ENCODE measurements at places on chromosomes 7 and 10. TPM values are rescaled to one million over a fixed set of nuclear protein-coding genes. Genes with fewer than 3 reads are reported as not detected.
A peak's percentile ranks its signal among the peaks of the same experiment; 100 is the strongest.

- no peak overlapping the region for H3K27ac ChIP-seq
- H3K36me3 ChIP-seq = no peaks in the 10 kb centered on the region
- peaks cover 24% of the 10 kb centered on the region for H3K27me3 ChIP-seq
Observed at GRCh38 chr10:5510281-5511072, 11.1 kb upstream of the CALML5 start.

The PILRA gene
- 0.53 TPM for polyA plus RNA-seq

- no peak overlapping the region for H3K27ac ChIP-seq
- H3K27me3 ChIP-seq = no peaks in the 10 kb centered on the region
- no peaks in the 10 kb centered on the region for H3K4me1 ChIP-seq
- no peak for DNase-seq
- no peaks in the 10 kb centered on the region for H3K36me3 ChIP-seq
- no peak overlapping the region for H3K4me3 ChIP-seq
Observed at GRCh38 chr10:131817866-131818509, 82.8 kb upstream of the PPP2R2D start.

- DNase-seq = no peak
- H3K27me3 ChIP-seq = no peaks in the 10 kb centered on the region
- H3K27ac ChIP-seq = no peak overlapping the region
Observed at GRCh38 chr7:79211724-79212123, 241.7 kb downstream of the MAGI2 start.

DNA sequence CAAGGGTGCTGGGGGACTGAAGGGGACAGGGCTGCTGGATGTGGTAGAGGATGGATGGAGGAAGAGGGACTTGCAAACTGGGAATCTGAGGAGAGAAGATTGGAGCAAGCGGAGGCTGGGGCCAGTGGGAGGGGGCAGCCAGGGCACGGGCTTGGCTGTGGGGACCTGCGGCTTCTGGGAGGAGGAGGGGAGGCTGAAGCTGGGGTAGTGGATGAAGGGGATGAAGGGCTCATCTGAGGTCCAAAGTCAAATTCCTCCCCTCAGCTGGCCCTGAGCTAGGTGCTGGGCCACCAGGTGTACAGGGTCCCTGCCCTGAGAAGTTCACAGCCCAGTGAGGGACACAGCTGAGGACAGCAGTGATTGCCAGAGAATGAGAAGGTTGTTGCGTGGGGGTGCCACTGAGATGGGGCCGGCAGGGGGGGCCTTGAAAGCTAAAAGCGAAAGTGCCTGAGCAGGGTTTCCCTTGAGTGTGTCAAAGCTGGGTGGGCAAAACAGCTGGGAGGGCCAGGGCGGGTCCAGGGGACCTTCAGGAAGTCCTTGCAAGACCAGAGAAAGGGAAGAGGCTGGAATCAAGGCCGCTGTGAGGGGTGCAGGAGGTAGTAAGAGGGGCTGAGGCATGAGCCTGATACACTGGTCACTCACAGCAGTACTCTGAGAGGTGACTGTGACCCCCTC, 75.2 kb downstream of the MYL10 start:
- H3K27me3 ChIP-seq = peaks cover 14% of the 10 kb centered on the region
- H3K4me3 ChIP-seq = peak overlapping the region; percentile 16
- H3K27ac ChIP-seq = no peak overlapping the region
- no peaks in the 10 kb centered on the region for H3K36me3 ChIP-seq
- no peaks in the 10 kb centered on the region for H3K4me1 ChIP-seq

- H3K27me3 ChIP-seq = no peaks in the 10 kb centered on the region
- no peak overlapping the region for H3K27ac ChIP-seq
- H3K36me3 ChIP-seq = peaks cover 4% of the 10 kb centered on the region
- H3K4me3 ChIP-seq = no peak overlapping the region
Observed at GRCh38 chr7:47759056-47759706, 177.3 kb upstream of the TNS3 start.

DNA sequence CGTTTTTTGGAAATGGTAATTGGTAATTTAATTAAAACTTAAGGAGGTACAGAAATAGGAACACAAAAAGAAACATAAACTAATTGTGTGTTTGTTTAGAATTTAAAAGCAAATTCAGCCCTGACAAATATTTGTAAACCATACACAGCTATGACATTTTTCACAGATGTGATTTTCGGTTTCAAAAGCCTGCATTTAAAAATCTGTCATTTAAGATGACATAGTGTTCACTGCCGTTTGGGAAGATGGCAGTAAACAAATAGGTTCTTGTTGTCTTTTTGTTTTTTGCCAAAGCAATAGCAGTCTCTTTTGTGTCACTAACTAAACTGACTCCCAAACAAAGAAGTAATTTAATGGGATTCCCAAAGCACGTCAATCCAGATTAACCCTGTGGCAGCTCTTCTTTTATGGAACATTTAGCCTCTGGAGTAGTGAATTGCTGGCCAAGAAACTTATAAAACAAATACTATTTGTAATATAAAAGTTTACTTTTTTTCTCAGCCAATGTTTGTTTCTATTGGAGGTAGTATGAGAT, 697.6 kb downstream of the PHTF2 start:
- H3K4me3 ChIP-seq = no peak overlapping the region
- no peaks in the 10 kb centered on the region for H3K36me3 ChIP-seq
- no peak for DNase-seq
- no peaks in the 10 kb centered on the region for H3K27me3 ChIP-seq
- no peak overlapping the region for H3K27ac ChIP-seq

GRCh38 chr7:127812540-127812939, 160.5 kb downstream of the SND1 start:
- no peak for DNase-seq
- H3K4me1 ChIP-seq = peaks cover 9% of the 10 kb centered on the region
- no peak overlapping the region for H3K27ac ChIP-seq
- peaks cover 21% of the 10 kb centered on the region for H3K36me3 ChIP-seq

The LRRD1 gene
- polyA plus RNA-seq = not detected

- H3K36me3 ChIP-seq = no peaks in the 10 kb centered on the region
- H3K4me1 ChIP-seq = no peaks in the 10 kb centered on the region
- DNase-seq = no peak
- H3K27me3 ChIP-seq = no peaks in the 10 kb centered on the region
Observed at GRCh38 chr7:20401861-20402746, 71.4 kb downstream of the ITGB8 start.

- H3K4me1 ChIP-seq = peaks cover 28% of the 10 kb centered on the region
- no peak for DNase-seq
- H3K36me3 ChIP-seq = no peaks in the 10 kb centered on the region
- peaks cover 5% of the 10 kb centered on the region for H3K27me3 ChIP-seq
- peak overlapping the region; percentile 76 for H3K4me3 ChIP-seq
- H3K27ac ChIP-seq = no peak overlapping the region
Observed at GRCh38 chr7:100175296-100175935, 1.8 kb downstream of the GPC2 start.

DNA sequence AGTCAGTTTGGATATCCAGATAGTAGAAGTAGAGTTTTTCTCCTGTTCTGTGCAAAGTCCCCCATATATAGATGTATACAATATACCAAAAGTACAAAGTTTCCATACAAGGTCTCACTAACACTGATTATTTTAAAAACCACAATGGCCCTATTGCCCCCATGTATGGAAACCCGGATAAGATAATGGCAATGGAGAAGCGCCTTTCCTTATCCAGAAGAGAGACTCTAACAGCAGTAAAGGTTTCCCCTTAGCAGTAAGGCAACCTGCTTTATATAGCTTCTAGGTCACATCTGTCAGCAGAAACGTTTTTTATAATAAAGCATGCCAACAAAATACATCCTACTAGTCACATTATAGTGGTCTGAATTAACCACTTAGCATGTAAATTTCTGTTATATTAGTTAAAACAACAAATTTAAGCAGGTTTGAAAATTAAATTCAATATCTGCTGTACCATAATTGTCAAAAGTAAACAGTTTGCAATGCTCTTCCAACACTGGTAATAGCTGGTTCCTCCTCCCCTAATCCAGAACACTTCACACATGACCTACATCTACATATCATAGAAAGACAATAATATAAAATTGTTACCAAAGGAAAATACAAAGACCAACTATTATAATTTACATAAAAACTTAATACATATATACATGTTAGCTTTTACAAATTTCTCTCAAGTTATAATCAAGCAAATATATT, 22.4 kb downstream of the USP6NL start:
- DNase-seq = no peak
- peaks cover 77% of the 10 kb centered on the region for H3K4me1 ChIP-seq
- H3K36me3 ChIP-seq = peaks cover 6% of the 10 kb centered on the region

The LRRC18 gene
- 0.35 TPM for polyA plus RNA-seq

The HOXA4 gene
- polyA plus RNA-seq = not detected

Measured in naive B cell (primary cell).